ENCODE measurements at places on chromosomes 16 and 17.

GRCh38 chr17:32912218-32912897, 15.6 kb upstream of the TMEM98 start:
- DNase-seq: no peak

DNA sequence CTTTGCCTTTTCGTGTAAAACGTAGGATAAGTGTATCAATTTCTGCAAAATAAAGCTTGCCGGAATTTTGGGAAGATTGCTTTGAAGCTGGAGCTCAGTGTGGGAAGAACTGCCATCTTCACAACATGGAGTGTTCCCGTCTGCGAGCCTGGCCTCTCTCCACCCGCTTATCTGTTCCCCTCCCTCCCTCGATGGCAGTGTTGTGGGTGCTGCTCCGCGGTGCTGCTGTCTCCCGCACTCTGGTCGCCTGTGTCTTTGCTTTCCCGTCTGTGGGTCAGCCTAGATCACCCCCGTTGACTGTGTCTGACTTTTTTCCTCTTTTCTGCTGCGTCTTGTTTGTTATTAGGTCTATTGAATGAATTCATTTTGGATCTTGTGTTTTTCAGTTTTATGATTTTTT, 17.0 kb downstream of the ACSF3 start:
- DNase-seq: no peak

DNA sequence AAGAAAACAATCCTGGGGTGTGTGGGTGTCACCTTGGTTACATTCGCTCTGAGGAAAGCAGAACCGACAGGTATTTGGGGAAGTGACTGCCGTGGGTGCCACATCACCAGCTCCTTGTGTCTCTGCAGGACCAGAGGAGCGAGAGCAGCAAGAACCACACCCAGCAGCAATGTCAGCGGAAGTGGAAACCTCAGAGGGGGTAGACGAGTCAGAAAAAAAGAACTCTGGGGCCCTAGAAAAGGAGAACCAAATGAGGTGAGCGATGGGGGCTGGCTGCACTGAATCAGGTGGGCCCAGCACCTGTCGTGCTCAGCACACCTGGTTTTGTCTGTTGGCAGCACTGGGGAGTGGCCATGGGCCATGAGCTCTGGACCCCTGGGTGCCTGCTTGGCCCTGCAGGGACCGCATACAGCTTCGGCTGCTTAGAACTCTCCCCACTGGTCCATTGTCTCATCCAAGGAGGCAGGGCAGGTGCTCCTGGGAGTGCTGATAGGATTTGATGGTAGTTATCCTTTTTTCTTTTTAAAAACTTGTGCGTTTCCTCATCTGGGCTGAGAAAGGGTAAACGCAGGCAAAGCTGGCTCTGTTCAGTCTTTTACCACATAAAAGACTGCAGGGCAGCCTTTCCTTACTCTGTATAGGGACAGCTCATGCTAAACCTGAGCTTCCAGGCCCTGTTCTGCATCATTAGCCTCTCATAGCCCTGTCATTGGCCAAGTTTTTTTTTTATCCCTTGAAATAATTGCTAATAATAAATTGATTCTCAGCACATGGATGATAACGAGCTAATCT, 29.4 kb downstream of the HMOX2 start:
- no peak for DNase-seq

DNA sequence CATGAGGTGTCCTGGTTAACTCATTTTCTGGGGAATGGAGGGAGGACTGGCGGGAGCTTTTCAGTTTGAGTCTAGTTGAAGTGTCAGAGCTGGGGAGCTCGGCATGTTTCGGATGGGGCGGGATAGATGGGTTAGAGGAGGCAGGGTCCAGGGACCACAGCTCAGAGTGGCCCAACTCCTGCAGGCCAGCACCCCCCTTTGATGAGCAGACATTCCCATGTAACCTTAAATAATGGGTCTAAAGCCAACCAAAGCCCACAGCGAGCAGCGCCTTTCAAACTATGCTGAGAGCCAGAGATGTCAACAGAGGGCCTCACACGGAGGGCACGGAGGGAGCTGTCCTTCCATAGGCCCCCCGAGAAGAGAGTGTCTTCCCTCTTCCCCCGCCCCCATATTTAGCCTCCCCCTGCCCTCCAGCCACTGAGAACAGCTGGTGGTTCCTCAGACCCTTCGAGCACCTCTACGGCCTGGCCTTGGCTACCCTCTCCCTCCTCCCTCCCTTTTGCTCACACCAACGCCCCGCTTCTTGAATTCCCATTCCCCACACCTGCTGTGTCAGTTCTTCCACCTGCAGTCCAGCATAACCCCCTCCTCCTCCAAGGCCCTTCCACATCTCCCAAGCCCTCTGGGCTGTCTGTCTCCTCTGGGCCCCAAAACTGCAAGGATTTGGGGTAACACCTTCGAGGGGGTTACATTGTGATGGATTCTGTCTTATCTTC, 21.8 kb downstream of the RAB11FIP4 start:
- DNase-seq: no peak

DNA sequence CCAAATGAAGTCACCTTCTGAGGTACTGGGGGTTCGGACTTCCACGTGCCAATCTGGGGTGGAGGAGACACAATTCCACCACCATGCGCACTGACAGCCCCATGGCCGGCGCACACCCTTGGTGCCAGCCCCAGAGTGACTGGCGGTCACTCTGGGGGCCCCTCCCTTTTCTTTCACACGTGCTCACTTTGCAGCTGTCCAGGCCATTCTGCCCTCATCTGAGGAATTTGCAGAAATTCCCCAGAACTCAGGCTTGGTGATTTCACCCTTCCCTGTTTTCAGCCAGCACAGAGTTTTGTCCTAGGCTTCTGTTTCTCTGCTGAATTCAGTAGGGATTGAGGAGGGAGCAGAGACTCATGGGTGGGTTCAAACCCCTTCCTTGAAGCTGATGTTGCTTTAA, 54.8 kb downstream of the CDRT4 start:
- no peak for DNase-seq
